NCI-H1436 (cell line): ENCODE measurements at places on chromosomes 7 and 10.

DNA sequence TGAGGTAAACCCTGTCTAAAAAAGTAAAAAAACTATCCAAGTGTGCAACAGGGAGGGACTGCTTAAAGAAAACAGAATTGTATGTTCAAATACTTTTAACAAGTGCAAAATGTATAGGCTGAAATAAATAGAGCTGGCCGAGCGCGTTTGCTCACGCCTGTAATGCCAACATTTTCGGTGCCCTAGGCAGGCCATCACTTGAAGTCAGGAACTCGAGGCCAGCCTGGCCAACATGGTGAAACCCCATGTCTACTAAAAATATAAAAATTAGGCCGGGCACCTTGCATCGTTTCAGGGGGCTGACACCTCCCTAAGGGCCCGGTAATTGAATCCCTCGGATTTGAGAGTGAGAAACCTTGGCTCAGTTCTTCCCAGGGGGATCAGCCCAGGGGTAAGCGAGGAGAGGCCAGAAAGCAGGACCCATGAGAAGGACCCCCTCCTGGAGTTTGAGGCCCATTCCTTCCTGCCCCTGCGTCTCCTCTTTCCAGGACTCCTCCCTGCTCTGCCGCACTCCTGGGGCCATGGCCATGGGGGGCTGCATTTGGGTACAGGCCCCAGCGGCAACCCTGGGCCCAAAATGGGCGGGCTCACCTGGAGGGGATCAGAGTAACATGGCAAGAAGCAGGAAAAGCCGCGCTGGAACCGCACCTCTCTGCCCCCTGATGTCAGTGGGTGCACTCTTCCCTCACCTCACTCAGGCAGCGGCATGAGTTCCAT is 75.5 kb upstream of the TMEM248 start:
- no peak for DNase-seq

- DNase-seq = no peak
Observed at GRCh38 chr10:84589526-84590205, 261.3 kb downstream of the CCSER2 start.

- no peak for DNase-seq
Observed at GRCh38 chr7:83681200-83681778, 32.4 kb upstream of the SEMA3E start.

DNA sequence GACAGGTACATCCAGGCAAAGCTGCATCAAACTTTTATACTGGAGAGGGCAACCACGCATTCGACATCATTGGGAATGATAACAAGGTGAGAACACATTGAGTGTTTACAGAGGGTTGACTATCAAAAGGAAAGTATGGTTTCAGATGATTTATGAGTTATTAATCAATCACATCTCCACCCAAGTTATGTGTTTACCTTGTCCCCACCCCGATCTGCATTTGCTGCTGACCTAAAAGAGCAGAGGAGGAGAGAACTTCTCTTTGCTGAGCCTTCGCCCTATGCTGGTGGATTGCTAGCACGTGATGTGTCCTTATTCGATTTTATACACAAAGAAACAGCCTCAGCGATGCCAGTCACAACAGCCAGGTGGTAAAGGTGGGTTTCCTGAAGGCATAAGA is at the start of gene MSMB:
MSMB (minus strand) TSS at position 9 of the 400 bp plus-strand sequence. CDS start 32 bp downstream, outside the sequence.
- DNase-seq = no peak

GRCh38 chr10:116838143-116838725 is 11.1 kb upstream of the ENO4 start:
- DNase-seq = no peak

GRCh38 chr7:2821161-2821841 is 22.8 kb downstream of the GNA12 start:
- no peak for DNase-seq

GRCh38 chr7:7921830-7922229 is 46.8 kb upstream of the GLCCI1 start:
- no peak for DNase-seq

DNA sequence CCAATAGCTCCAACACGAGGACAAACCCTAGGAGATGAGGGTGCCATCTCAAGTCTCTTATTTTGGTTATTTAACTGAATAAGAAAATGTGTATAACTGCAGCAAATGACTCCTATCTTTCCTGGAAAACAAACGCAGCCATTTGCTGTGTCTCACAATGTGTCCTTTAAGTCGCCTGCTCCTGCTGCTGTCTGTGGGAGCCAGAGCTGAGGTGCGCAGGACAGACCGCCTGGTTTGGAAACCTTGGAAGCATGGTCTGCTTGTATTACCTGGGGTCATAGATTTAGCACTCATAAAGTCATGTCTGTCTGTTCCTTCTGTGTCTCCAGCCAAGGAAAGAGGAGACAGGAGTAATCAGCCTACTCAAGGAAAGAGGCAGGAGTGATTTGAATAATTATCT is 760.2 kb downstream of the GRID1 start:
- no peak for DNase-seq

- DNase-seq = no peak
Observed at GRCh38 chr7:140595468-140596092, 45.0 kb downstream of the DENND2A start.

GRCh38 chr7:106982415-106982814 is 62.1 kb upstream of the PRKAR2B start:
- no peak for DNase-seq

- no peak for DNase-seq
Observed at GRCh38 chr10:50332108-50332842, 81.0 kb upstream of the ASAH2 start.

DNA sequence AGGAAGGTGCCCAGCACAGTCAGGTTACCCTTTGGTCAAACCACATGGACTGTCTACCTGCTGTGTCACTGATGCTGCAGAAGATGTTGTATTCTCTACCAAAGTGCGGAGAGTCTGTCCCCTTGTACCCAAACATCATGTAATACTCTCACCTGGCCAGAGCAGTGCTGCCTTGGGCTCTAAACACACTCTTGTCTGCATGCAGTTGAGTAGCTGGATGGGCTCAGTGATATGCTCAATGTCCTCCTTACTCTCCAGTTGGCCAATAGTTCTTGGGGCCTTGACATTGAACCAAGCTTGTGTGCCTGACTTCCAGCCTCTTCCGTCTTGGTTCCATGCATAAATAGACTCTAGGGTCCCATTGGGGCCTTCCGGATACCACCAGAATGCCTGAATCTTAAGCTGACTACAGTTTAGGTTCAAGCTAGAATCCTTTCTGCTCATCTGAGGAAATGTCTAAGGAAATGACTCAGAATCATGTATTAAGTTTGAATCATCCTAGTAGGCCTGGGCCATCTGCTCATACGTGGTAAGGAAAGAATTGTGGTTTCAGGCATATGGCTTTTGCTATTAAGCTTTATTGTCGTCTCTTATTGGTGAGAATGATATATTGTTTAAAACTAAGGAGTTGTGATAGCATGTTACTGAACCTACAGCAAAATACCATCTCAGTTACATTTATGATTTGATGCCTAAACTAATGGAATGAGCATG is 118.0 kb downstream of the OTUD1 start:
- no peak for DNase-seq

DNA sequence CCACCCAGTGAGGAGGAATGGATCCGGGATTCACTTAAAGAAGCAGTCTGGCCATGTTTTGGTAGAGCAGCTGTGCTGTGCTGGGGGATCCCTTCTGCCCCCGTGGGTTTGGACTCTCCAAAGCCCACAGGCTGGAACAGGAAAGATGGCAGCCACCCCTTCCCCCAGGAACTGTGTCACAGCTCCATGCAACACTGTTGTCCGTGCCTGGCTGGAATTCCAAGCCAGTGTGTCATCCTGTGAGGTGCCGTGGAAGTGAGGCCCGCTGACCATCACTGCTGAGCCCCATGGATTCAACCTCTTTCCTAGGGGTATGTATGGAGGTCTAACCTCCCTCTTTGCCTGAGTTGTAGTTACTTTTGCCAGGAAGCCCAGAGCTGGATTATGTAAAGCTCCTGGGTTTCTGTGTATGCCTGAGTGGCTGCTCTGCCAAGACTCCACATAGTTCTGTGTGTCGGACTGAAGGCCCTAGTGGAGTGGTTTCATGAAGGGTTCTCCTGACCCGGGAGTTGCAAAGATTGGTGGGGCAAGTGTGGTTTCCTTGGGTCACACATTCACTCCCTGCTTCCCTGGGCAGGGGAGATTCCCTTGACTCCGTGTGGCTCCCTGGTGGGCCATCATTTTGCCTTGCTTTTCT is 35.1 kb upstream of the PCGF5 start:
- no peak for DNase-seq

DNA sequence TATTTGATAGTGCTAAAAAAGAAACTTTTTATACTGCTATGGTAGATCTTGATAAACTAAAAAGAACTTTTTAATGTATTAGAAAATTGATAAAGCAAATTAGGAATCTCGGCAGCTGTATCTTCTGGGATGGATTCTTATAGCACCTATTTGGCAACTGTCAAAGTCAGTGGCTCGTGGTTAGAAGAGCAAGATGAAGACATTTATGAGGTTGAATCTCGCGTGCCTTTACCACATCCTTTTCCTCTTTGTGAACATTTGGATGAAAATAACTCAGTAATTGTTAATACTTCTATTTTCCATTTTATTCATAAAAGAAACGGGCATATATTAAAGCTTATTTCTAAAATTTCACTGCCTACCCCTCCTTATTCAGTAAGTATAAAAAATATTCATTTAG is 76.2 kb downstream of the CYP51A1 start:
- DNase-seq = no peak

DNA sequence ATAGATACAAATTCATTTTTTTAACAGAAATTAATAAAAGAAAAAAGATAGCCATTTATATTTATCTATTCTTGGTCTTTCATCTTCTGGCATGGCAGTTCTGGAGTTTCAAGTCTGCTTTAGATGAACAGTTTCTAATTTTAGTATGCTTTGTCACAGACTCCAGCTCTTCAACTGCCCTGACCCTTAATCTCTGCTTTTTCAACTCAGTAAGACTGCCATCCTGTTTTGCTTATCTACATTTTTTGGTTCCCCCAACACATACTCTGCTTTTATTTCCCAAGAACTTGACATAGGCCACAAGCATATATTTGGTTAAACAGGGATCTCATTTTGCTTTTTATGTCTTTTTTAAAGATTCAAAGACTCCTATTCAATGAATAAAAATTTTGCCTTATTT is 309.3 kb upstream of the KCND2 start:
- no peak for DNase-seq

DNA sequence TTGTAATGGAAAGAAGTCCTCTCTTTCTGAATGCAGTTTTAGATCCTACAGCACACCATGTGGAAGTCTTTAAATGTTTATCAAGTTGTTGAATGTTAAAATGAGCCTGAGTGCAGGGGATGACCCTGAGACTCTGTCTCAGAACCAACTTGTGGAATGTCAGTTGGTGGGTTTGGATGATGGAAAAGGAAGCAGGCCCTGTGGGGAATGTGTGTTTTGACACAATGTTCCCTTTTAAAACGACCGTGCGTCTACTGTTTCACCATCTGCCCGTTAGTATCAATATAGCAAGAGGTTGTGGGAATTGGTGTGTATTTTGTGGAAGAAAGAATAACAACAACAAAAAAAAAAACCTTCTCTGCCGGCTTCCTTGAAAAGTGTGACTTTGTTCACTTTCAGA is 8.3 kb downstream of the DYNC1I1 start:
- no peak for DNase-seq

DNA sequence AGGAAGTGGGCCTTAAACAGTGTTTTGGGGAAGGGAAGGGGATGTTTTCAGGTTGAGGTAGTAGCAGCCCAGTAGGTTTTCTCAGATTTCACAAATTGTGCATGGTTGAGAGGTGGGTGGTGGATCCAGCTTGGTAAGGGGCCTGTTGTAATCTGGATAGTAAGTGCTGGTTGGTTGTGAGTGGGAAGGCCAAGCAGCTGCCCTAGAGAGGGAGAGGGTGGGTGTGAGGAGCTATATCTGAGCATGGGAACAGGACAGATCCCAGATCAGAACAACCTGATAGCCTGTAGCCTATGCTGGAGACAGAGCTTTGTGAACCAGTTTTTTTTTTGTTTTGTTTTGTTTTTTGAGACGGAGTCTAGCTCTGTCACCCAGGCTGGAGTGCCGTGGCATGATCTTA is 53.9 kb upstream of the ZMIZ2 start:
- no peak for DNase-seq

- no peak for DNase-seq
Observed at GRCh38 chr7:77649716-77650349, 46.4 kb upstream of the RSBN1L start.

- DNase-seq = no peak
Observed at GRCh38 chr10:117666166-117666565, 123.6 kb downstream of the EMX2 start.

DNA sequence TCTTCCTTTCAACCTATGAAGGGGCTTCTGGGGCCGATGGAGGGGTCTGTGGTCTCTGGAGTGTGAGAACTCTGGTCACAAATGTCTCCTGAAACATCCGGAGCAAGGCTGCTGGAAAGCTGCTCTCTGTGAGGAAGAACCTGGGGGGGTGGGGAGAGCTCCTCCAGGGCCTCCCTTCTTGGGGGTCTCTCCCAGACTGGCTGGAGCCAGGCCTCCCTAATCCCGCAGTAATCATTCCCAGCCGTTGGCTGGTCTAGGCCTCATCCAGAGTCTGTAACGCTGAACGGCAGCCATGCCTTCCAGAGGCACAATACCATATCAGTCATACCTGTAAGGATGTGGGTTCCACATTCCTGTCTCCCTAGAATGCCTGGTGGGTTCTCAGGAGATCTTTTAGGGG is 4.4 kb upstream of the LZTS2 start:
- DNase-seq = no peak

DNA sequence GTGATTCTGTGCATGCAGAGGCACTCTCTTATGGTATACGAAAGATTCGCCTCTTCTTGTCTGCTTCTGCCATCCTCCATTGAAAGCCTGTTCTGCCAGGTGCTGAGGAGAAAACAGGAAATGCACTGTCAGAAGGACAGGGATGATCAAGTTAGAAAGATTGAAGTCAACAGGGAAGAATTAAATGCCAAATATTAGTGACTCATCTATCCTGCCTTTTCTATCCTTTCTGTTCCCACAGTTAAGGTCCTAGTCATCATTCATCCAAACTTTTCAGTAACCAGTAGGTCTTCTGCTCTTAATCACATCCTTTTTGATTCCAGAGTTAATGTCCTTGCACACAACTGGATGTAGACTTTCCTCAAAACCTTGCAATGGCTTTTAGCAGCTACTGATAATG is 4.8 kb upstream of the ZNF783 start:
- no peak for DNase-seq

DNA sequence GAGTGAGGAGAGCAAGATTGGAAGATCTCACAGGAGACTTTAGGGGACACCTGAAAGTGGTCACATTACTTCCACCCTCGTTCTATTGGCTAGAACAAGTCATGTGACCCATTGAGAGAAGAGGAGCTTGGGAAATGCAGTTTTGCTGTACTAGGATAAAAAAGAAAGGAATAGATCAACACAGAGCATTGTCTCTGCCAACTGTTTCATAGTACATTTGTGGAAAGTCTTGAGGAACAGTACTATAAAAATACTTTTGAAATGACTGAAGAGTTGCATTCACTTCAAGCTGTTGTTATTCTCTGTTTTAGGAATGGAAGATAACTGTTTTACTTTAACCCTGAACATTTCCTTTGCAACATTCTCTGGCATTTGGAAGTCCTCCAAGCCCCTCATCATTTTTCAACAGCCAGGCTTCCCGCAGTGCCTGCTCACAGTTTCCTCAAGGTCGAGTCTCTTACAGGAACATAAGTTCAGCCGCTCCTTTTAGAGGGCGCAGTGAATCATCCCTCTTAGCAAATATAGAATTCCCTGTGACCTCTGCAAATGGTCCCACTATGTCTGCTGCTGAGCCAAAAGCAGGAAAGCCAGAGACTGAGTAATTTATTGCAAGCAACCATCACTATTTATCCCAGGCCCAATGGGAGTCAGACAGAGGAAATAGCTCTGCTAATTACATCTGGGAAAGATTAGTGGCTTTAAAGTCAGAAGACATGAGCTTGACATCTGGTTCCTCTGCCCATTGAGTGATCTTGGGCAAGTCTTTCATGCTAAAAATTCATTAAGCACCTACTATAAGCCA is 40.7 kb downstream of the MRPL32 start:
- no peak for DNase-seq

GRCh38 chr10:122233857-122234348 is 37.2 kb upstream of the BTBD16 start:
- DNase-seq = no peak
